Common myeloid progenitor, CD34-positive (primary cell): ENCODE measurements at places on chromosomes 5 and 9.

DNA sequence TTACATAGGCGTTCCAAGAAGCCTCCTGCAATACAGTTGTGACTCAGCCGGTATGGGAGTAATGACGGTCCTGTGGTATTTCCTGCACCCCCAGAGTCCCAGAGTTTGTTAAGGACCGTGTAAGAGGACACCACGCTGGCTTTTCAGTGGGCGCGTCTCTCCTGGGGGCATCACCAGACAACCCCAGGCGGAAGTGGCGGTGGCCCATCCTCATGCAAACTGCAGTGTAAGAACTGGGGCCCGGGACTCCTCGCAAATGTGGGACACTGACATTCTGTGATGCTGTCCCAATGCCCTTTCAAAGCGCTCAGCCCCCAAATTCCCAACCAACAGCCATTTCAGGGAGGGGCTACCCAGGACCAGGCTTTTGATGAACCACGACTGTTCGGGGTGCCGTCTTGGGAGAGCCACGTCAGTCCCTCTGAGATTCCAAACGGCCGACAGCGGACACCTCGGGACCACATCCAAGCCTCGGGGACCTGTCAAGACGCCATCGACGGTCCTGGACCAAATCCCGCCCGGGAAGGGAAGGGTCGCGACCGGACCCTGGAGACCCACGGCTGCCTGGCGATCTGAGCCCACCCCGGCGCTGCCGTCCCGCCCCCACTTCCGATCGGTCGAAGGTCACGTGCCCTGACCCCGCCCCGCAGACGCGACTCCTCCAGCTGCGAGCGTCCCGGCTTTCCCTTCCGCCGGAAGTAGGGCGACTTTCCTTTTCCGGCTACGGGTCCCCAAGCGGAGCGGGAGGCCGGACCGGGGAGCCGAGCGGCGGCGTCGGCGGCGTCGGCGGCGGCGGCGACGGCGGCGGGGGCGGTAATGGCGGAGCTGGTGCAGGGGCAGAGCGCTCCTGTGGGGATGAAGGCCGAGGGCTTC, at the start of gene FUBP3:
Gene FUBP3 (plus strand): TSS at position 713 of the 873 bp plus-strand sequence. CDS start 104 bp downstream, at position 817.
- peak; percentile 72 for DNase-seq

DNA sequence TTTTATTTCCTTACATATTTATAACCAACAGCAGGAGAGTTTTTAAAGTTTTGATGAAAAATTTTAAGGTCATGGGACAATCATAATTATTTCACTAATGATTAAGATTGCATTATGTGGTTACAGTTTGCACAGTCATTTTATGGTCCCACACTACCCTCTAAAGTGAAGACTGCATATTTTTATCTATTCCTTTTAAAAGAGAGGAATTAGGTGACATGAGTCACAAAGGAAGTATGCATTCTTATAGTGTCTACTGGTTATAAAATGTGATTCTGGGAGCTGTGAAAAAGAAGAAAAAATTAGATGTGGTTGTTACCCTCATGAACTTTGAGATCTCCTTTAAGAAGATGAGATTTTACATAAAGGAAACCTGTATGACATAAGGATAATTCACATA, 87.9 kb upstream of the GRIA1 start:
- no peak for DNase-seq

DNA sequence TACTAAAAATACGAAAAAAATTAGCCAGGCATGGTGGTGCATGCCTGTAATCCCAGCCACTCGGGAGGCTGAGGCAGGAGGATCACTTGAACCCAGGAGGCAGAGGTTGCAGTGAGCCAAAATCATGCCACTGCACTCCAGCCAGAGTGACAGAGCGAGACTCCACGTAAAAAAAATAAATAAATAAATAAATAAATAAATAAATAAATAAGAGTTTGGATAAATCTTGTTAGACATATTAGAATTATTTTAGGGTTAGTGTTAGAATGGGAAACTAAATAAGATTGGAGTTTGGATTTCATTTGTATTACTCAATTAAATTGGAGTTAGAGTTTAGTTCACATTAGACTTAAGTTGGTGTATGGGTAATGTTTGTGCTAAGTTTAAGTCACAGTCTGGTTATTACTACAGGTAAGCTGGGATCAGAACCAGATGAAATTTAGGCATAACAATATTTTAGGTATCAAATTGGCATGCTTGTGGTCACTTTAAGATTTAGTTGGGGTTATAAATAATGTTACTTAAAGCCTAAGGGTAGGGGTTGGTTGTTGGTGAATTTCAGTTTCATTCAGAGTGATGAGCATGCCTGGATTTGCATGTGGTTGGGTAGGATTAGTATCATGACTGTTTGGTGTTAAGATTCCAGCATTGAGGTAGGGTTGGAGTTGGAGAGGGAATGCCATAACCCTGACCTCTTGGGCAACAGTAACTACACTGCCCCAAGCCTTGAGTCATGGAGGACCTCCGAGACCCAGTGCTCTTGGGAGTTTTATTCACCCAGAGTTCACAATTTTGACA, 3.3 kb downstream of the OR5C1 start:
- no peak for DNase-seq

GRCh38 chr9:116471093-116471906, 215.8 kb upstream of the TRIM32 start:
- no peak for DNase-seq

GRCh38 chr9:25678147-25678666, at the start of gene TUSC1:
TUSC1 (minus strand) TSS chr9:25678444; CDS start chr9:25678312, 132 bp downstream.
- peak; percentile 89 for DNase-seq

- DNase-seq = peak; percentile 30
Observed at GRCh38 chr9:90189306-90189705, 453.3 kb downstream of the DIRAS2 start.

DNA sequence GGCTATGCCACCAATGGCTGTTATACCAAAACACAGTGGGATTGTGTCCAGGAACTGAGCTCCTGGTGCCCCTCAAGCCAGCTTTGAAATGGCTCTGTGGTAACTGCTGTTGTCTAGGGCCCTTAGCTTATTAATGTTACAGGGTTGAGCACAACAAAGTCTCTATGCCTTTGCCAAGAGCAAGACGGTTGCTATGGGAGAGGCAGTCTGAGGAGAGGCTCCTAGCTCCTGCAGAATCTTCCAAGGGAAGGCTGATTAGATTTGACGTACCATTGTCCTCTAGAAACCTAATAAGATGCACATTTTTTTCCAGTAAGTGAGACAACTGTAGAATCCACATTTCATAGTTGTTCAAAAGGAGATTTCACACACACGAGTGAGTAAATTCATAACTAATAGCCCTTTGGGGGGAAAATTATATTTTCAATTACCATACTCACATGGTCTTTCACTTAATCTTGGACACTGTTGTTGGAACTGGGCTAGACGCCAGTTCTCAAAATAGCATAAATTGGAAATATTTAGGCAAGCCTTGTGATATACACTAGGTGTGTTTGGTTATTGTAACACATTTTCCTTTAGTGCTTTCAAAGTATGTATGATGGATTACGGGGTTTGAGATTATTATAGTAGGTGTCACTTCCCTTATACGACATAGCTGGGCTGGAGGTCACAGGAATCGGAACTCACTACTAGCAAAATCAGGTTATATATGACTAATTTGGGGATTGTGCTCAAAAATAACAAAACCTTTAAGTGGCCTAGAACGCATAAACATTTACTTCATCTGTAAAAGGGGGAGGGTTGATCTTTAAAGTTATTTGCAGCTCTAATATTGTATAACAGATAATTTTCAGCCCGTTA, 186.3 kb upstream of the EGFLAM start:
- DNase-seq = no peak
